ENCODE measurements at places on chromosomes 5 and 9.

DNA sequence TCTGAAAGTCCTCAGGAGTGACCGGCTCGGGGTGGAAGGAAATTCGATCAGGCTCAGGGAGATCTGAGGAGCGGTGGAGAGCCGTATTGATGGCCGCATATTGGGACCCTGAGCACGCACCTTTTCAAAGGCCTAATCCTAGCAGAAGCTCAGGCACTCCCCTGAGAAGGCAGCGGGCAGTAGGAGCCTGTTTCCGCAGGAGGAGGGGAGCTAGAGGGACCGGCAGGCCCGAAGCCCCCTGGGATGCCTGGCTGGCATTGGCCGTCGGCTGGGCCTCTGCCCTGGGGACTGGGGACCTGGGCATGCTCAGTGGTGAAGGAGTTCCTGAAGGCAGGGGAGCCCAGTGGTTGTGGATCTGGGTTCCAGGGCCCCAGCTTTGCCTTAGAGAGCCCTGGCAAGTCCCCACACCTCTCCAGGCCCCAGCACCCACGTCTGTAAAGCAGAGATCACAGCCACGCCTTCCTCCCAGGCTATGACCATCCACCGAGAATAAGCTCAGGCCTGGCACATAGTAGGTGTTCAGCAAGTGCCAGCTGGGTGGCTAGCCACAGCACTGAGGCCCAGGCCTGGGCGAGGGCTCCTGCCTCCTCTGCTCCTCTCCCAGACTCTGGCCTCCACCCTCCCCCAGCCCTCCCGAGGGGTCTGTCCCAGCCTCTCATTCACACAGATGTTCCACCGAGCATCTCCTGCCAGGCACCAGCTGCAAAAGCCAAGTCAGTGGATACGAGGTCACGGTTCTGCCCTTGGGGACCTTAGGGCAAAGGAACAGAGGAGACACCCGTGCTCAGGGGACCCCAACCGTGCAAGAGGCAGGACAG is 17.2 kb upstream of the QRFP start:
- DNase-seq = no peak

GRCh38 chr5:36728697-36729543 is 122.5 kb downstream of the SLC1A3 start:
- no peak for DNase-seq

- no peak for DNase-seq
Measured at GRCh38 chr5:29720954-29721353, 1472.5 kb upstream of the CDH6 start.

- DNase-seq = no peak
Measured at GRCh38 chr5:1782385-1783215, 17.0 kb downstream of the MRPL36 start.

- no peak for DNase-seq
Measured at GRCh38 chr9:85743275-85744128, 1.7 kb upstream of the AGTPBP1 start.

GRCh38 chr5:154049636-154050035 is 10.9 kb downstream of the MFAP3 start:
- no peak for DNase-seq

- peak; percentile 42 for DNase-seq
Measured at GRCh38 chr9:95724253-95724991, 151.1 kb upstream of the ERCC6L2 start.

DNA sequence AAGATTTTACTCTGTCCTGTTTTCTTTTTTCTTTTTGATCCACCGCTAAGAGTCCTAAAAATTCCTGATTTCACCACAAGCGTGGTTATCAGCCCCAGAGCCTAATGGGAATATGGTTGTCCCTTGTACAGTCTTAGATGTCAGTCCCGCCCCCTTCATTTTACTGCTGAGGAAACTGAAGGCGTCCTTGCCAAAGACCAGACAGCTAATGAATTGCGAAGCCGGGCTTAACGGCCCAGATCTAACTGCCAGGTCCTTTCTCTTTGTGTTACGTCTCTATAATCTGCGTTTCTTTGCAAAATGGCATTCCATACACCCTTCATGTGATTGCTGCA is 497 bp downstream of the NSA2 start:
- no peak for DNase-seq

- DNase-seq = no peak
Measured at GRCh38 chr5:132737982-132738681, 786 bp upstream of the KIF3A start.

- no peak for DNase-seq
Measured at GRCh38 chr9:4510546-4511322, 20.5 kb downstream of the SLC1A1 start.

DNA sequence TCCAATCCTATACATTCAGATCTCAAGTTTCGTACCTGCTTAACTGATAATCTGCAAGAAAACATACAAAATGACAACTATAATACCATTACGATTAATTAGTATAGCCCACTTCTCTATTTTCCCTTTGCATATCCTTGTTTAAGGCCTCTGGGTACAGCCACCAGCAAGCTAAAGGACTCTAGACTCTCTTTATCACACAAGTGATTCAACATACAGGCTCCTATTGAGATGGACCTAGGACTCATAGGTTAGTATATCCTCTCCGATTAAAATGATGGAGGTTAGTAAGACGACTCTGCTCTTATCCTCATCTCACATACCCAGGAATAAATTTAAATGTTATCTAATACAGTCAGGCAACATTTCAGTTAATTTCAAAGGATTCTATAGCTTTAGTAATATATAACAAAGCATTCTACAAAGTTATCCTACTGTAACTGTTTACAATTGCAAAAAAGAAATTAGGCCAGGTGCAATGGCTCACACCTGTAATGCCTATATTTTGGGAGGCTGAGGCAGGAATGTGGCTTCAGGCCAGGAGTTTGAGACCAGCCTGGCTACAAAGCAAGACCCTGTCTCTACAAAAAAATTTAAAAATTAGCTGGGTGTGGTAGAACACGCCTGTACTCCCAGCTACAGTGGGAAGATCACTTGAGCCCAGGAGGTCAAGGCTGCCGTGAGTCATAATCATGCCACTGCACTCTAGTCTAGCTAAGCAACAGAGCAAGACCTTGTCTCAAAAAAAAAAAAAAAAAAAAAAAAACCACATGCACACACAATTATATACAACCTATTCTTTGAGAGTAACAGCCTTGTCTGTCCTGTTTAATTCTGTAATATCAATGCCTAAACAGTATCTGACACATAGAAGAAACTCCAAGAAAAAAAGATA is 15.4 kb downstream of the HAUS6 start:
- DNase-seq = no peak

GRCh38 chr9:91868732-91869391 is 81.2 kb downstream of the ROR2 start:
- DNase-seq = no peak

DNA sequence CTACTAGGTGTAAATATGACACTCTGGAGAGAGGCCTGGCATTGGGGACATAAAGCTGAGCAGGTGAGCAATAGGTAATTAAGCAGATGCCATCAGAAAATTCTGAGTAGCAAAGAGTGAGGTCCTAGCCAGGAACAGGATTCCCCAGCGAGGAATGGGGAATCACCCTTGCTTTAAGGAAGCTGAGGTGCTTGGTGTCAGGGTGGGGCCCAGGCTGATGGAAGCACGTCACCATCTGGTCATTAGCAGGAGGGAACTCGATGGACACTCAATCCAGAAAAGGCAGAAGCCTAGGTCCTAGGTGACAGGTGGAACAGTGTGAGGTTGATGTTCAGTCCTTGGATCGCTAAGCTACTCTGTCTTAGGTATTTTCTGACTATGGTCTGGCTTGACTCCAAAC is 562.7 kb upstream of the DAP start:
- DNase-seq = no peak

DNA sequence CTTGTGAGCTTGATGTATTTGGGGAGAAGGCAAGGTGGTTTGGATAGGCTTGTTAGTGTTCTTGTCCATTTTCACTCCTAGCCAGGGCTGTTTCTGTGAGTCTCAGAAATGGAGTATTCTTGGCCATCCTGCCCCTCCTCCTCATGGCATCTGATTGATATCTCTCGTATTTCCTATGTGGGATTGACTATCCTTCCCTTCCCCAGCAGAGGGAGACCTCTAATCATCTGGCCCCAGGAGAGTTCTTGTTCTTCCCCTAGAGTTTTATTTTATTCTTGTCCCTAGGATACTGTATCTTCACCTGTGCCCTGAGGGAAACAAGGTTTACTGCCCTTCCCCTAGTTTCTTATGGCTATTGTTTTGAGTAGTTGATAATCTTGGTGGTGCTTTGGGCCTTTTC is 114.4 kb downstream of the VPS13A start:
- DNase-seq = no peak

GRCh38 chr5:126455728-126456127 is 32.5 kb downstream of the GRAMD2B start:
- DNase-seq = no peak

- no peak for DNase-seq
Measured at GRCh38 chr5:135437422-135437795, 9.7 kb downstream of the DCANP1 start.

DNA sequence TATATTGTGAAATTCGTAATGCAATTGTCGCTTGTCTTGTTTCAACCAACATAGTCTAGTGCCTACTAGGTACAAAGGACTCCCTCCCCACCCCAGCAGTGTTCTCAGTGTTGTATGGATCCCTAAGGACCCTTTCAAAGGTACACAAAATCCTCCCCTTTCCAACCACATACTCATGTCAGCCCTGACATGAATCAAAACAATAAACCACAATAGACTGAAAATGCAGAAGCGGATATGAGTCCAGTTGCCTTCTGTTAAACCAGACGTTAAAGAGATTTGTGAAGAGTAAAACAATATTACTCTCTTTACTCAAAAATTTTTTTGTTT is 82.4 kb upstream of the IFNK start:
- no peak for DNase-seq

DNA sequence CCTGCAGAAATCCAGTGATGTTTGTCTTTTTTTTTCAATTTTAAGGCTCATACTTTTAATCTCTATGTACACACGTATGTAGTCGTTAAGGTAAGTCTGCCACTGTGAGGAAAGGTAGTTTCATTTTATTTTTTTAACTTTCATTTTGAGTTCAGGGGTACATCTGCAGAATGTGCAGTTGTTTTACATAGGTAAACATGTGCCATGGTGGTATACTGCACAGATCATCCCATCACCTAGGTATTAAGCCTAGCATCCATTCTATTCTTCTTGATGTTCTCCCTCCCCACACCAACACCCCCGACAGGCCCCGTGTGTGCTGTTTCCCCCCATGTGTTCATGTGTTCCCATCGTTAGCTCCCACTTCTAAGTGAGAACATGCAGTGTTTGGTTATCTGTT is 19.7 kb downstream of the MUSK start:
- no peak for DNase-seq

DNA sequence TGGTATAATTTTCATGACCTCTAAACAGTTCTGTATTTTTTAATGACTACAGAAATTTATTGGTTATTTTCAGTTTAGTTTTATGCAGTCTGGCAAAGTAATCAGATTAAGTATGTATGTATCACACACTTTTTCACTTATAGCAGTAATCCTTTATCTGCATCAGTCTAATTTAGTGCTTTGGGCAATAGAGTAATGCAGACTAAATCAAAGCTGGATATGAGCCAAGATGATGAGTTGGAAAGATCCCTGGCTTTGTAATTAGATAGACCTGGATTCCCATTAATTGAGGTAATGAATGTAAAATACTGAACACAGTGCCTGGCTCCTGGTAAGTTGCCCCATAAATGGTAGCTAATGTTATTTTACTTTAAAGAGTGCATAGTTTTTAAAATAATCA is 215.4 kb upstream of the TLX3 start:
- no peak for DNase-seq

- DNase-seq = no peak
Measured at GRCh38 chr9:130045725-130046450, 2.9 kb upstream of the FNBP1 start.

- no peak for DNase-seq
Measured at GRCh38 chr5:160702934-160703333, 149.1 kb downstream of the ATP10B start.

GRCh38 chr5:158174918-158175851 is 316.2 kb upstream of the CLINT1 start:
- DNase-seq = no peak

GRCh38 chr5:37724395-37725125 is 115.3 kb downstream of the GDNF start:
- no peak for DNase-seq

- DNase-seq = no peak
Measured at GRCh38 chr5:97149709-97150108, 7.3 kb upstream of the LIX1 start.

- DNase-seq = no peak
Measured at GRCh38 chr9:120919843-120920805, 6.5 kb downstream of the TRAF1 start.

- no peak for DNase-seq
Measured at GRCh38 chr9:121234832-121235161, 33.1 kb upstream of the RAB14 start.

GRCh38 chr9:95980262-95981125 is 105.0 kb downstream of the ERCC6L2 start:
- DNase-seq = no peak

DNA sequence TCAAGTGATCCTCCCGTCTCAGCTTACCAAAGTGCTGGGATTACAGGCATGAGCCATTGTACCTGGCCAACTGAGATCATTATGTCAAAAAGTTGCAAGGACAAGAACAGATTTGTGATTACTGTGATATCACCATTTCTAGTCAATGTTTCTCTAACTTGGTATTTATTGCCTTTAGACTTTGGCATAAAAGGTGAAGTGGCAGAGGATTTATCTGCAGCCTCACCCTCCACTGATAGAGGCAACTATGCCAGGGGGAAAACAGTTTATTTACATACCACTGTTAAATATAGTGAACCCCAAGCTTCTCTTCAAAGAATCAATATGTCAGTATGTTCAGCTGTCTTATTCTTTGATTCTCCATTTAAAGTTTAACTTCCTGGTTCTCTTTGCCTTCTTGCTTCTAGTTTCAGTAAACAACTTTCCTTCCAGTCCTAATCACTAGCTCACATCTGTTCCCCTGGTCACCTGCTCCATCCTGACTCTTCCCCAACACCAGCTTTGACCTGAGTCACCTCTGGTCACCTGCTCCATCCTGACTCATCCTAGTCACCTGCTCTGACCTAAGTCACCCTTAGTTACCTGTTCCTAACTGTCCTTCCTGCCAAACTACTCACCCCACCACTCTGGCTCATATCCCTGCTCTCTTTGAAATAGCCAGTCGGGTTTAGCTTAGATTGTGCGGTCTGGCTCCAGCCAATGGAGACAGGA is 29.9 kb downstream of the SEMA6A start:
- DNase-seq = no peak

DNA sequence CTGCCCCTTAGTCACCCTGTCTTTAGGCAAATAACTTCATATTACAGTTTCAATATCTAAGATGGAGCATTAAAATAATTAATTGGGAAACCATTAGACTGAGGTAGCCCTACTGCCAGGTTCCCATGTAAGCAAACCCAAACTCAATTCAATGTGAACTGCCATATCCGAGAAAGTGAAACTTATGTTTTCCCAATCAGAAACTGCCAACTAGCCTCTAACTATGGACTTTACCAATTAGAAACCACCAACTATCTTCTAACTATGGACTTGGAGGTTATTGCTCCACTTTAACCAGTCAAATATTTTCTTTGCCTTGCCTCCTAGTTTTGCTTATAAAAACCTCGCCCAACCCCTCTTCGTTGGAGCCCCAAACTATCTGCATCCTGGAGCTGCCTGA is 218.5 kb downstream of the ENC1 start:
- no peak for DNase-seq

GRCh38 chr9:18768951-18769622 is 263.9 kb downstream of the SAXO1 start:
- DNase-seq = no peak
